NCI-H1105 treated with DMSO at 0.1 percent for 48 hours (cell line): ENCODE measurements at places on chromosomes 3 and 15.

DNA sequence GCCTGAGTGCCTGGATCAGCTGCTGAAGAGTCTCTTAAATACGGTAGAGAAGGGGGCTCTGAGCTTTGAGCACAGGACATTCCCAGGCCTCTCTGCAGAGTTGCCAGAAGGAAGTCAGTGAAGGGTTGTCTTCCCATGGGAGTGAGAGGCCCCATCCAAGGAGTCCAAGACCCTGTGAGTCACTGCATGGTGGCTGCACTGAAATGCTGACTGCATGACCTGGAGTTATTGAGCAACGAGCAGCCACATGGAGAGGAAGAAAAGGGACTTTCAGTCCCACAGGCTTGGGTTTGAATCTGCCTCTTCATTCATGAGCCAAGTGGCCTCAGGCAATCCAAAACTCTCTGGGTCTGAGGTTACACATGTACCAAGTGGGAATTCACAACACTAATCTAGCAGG lies 69.6 kb upstream of the RASGRF1 start:
- no peak for DNase-seq

DNA sequence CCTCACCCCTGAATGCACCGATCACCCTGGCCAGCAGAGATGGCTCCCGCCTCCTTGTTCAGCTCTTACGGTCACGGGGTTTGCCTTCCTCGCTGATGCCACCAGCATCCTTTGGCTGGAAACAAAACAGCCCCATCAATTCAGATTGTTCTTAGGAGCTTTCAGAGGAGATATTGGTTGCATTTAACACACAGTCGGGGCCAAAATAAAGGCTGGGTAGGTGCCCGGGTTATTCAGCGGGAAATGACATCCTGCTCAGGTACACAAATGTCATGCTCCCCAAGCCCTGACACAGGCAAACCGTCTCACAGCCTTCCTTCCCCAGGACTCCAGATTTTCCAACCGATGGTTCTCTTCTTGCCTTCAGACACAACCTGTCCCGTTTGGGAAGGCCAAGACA lies 62.4 kb upstream of the MEF2A start:
- no peak for DNase-seq

- no peak for DNase-seq
Observed at GRCh38 chr3:174430986-174431385, 428.1 kb upstream of the NAALADL2 start.

- DNase-seq, result peak; percentile 60
Observed at GRCh38 chr3:158105710-158106253, 438 bp downstream of the SHOX2 start.

- no peak for DNase-seq
Observed at GRCh38 chr15:73886717-73887345, 13.5 kb downstream of the TBC1D21 start.

- no peak for DNase-seq
Observed at GRCh38 chr3:74465715-74466410, 148.6 kb downstream of the CNTN3 start.

DNA sequence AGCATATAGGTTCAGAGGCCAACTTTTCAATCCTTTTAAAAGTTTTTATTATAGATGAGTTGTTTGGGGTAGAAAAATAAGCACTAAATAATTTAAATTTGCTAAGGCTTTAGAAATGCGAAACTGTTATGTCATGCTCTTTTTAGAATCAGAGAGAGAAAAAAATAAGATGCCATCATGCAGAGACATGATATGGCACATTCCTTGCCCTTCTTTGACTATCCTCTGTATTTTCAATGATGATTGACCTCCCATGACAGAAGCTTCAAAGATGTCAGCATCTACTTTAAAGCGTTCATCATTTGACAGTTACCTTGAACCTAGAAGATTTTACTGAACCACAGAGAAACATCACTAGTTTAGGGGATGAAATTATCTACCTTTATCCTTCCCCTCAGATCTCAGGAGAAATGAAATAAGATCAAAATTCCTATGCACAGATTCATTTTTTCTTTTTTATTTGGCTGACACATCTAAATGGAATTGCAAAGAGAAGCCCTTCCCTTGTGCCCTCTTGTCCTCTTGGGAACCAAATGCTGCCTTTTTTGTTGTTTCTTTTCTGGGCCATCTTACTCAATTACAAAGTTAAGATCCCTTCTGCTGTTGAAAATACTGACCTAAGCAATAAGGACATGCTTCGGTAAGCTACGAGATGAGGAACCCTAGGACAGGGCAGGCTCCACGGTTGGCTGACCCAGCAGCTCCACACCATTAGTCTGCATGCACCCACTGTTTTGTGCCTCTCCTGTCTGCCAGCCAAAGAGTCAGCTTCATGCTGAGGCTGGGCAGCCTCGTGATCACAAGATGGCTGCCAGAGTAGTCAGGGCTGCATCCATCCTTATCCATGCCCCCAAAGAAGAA lies 289.7 kb upstream of the TPM1 start:
- no peak for DNase-seq

DNA sequence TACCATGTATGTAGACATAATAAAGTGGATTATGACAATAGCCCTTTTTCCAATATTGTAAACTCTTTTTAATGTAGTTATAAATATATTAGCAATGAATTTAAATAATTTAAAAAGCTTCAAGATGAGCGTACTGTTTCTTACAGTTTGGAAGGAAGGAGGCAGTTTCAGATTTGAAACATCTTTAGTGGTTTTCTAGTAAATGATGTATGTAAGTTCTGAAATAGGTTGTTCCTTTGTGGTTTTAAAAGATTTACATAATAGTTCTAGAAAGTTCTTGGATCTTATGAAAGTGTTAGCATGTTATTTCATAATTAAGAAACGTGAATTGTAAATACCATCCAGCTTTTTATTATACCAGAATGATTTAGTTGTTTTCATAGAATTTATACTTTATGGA lies 16.0 kb downstream of the DNAJC19 start:
- DNase-seq, result no peak

GRCh38 chr15:71747128-71748083 lies 62.9 kb upstream of the NR2E3 start:
- DNase-seq, result no peak

DNA sequence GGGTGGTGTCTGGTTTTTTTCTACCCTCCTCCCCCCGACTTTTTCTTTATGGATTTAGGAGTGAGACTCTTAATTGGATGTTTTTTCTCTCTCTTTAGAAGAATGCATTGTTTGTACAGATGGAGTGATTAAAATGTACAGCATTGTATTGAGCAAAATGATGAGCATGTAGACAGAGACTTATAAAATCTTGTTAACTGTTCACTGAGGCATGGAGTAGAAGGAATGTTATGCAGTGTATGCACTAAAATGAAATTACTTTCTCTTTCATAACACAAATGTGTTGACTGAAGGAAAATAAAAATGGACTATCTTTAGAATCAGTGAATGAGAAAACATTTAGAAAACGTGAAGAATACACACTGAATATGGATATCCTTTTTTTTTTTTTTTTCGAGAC lies 39.8 kb downstream of the ZFAND6 start:
- DNase-seq, result no peak

DNA sequence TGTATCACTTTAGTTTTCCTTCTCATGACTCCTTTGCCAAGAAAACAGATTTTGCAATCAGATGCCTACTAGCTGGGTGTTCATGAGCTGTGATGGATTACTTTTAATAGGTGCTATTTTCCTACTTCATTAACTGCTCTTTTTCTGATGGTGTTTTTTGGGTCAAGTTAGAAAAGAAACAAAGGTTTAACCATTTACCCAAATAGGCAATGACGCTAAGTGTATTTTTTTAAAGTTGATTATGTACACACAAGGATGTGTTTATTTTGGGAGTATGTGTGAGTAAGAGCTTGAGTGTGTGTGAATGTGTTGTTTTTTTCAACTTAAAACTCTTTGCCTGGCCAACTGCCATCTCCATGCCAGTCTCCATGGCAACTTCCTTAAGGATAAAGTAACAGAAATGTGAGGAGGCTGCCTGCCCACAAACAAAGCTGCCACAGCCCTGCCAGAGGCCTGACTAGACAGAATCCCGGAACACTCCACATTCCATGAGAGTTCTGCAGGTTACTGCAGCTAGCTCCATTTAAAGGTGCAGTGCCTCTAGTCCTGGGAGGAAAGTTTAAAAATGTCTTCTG lies 215.6 kb upstream of the RBMS3 start:
- DNase-seq, result peak; percentile 82

- no peak for DNase-seq
Observed at GRCh38 chr3:143351895-143352608, 232.5 kb downstream of the CHST2 start.

DNA sequence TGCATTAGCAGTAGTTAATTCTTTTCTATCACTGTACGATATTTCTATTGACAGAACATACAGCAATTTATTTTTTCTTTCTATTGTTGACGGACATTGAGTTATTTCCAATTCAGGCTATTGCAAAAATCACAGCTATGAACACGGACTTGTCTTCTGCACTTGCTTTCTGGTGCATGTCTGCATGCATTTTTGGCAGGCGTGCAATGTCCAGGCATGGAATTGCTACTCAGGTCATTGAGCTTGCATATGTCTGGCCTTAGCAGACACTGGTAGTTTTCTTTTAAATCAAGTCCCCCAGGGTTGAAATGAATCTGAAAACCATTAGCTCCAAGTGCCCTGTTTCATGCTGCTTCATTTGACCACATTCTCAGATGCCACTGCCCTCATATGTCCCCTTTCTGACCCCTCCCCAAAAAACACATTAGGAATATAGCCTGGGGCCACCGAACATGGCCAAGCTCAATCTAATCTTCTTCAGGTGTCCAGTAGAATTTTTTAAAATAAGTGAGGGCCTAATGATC lies 72.8 kb downstream of the LRIG1 start:
- DNase-seq, result no peak

DNA sequence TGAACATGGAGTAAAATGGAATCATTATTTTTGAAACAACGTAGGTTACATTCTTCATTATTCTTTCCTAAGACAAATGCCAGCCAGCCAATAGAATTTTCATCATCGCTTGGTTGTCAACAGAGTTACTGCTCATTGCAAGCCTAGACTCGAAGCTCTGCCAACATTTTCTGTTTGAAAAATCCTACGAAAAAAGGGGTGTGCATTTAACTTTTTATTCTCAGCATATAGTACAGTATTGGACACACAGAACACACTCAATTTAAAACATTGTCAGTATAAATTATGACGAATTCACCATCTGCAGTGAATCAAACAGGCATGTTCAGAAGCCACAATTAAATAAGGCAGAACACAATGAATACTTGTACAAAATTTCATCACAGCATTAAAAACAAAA lies 232.1 kb downstream of the NR1D2 start:
- DNase-seq, result no peak

DNA sequence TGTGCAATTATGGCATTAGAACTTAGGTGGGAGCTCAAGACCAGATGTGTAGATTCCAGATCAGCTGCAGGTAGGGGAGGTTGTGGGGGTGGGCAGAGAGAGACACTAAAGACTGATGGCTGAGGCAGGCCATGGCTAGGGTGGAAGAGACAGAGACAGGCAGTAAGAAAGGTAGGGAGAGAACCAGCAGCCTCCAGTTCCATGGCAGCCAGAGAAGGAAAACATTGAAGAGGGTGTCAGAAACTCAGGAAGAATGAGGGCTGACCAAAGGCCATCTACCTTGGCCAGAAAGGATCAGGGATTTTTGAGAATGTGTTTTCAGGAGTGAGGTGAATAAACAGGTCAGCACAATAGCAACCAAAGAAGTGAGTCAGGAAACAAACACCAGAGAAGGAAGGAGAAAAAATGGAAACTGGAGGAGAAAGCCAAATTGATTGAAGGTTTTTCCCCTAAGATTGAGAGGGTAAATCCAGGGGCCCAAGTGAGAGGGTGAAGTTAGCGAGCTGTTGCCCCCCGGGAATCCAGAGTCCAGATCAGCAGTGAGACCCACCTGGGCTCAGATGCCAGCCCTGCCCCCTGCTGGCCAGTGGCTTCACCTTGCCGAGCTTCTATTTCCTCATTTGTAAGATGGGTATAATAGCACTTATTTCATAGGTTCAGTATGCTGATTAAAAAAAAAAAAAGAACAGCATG lies 41.0 kb downstream of the ABHD2 start:
- peak; percentile 28 for DNase-seq

- no peak for DNase-seq
Observed at GRCh38 chr3:148901987-148902791, 37.1 kb downstream of the CPA3 start.

DNA sequence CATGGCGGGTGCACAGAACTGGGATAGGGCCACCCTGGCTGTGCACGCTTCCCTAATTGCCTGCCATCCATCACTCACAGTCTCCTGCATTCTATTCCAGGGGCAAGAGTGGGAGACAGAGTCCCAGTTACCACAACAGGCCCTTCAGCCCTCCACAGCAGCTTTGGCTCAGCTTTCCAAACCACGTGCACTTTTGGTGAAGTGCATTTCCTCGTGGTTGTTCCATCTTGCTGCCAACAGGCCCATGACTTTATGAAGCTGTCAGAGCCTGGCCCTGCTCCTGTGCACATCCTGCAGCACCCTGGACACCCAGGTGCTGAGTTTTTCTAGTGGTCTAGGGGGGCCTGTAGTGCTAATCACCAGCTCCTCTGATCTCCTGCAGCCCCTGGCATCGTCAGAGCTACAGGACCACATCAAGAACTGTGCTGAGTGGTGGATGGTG lies 110.2 kb downstream of the ADCY5 start:
- DNase-seq, result no peak

GRCh38 chr3:197029511-197030167 lies at the start of gene MELTF:
TSS of gene MELTF (minus strand) at chr3:197029817. CDS start at chr3:197029702, 115 bp downstream.
- peak; percentile 67 for DNase-seq

GRCh38 chr3:79175870-79176269 lies 591.9 kb downstream of the ROBO1 start:
- no peak for DNase-seq

- DNase-seq, result peak; percentile 40
Observed at GRCh38 chr3:16849229-16849628, 35.5 kb upstream of the PLCL2 start.

- DNase-seq, result no peak
Observed at GRCh38 chr15:73617301-73617831, 15.8 kb downstream of the NPTN start.

GRCh38 chr3:182740710-182741109 lies 52.6 kb upstream of the ATP11B start:
- no peak for DNase-seq

- DNase-seq, result no peak
Observed at GRCh38 chr3:133891662-133892378, 3.9 kb downstream of the RAB6B start.

GRCh38 chr15:35358824-35359223 lies 187.1 kb downstream of the DPH6 start:
- DNase-seq, result no peak

DNA sequence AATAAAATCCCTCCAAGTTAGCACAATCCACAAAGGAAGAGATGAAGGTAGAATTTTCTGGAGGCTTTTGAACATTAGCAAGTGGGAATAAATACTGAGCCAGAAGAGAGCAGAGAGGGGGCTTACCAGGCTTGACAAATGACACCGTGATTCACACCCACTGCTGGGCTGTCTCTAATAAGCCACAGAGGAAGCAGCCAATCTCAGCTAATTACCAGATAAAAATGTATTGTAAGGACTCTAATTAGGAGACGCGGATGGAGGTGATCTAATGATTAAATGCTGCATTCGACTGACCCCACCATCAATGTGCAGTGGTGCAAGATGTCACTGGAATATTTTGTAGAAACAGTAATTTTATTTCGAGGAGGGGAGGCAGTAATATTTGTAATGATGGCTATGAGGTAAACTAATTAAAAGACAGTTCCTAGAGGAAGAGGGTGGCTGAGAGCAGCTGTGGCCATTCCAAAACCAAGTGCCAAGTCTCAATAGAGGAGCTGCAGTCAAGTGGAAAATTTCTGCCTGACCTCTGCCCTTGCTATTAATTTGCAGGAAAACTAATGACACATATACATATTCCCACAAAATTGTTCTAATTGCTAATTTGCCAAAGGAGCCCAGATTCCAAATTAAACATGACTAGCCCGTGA lies 602.2 kb downstream of the FOXP1 start:
- DNase-seq, result peak; percentile 69
